ENCODE measurements at places on chromosomes 11 and 22. TPM values are rescaled to one million over a fixed set of nuclear protein-coding genes. Genes with fewer than 3 reads are reported as not detected.

Gene GGTLC3
- total RNA-seq = not detected

DNA sequence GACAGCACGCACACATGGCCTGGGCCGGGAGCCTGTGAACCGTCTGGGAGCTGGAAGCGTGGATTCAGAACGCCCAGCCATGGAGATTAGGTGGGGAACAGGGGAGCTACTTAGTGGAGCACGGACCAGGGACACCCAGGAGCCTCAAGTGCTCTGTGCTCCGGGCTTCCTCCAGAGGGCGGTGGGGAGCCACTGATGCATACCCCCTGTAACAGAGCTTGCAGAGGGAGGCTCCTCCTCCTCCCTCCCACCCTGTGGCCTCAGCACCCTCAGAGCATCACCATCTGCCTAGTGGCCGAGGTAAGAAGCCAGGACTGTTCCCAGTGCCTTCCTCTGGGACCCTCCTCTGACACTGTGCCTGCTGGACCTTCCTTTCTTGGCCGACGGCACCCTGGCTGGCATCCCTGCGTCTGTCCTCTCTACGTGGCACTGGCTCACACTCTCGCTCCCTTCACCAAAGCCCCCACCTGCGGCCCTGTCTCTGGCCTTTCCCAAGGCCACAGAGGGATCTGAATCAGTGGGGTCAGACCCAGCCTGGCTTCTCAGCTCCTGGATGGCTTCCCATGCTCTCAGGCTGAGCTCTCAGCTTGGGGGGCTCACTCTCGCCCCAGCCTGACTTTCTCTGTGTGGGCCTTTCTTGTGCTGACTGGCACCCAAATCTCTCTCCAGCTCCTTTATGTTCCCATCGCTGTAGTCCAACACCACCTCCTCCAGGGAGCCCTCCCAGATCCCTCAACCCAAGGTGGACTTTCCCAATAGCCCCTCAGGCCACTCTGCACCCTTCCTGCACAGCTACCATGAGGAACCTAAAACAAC lies 780.9 kb downstream of the BRD1 start:
- DNase-seq = peak; percentile 73

DNA sequence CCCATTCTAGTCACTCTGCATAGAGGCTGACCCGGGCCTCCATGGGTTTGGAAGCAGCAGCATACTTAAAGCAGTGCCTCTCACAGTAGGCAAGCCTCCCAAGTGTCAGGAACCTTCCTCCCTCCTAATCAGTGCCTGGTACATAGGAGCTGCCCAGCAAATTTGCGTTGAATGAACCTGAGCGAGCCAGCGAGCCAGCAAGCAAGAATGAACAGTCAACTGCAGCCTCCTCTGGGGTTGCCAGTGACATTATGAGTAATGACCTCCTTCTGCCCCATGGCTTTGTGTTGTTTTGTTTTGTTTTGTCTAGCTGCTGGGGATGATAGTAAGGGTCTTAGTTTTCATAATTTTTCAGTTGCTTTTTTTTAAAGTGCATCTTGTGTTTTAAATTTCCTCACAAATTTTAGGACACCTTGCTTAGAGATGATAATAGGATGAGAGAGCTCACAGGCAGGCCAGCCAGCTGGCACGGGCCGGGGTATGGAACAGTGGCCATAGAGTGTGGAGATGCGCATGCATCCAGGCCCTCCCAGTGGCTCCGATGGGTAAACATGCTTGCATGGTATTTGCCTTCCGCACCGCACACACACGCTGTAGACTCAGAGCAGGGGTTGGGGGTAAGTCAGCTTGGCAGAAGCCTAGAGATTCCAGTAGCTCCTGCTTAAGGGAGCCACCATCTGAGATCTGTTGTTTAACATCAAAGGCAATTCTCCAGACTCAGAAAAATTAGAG lies 36.1 kb downstream of the TTC12 start:
- DNase-seq = no peak

DNA sequence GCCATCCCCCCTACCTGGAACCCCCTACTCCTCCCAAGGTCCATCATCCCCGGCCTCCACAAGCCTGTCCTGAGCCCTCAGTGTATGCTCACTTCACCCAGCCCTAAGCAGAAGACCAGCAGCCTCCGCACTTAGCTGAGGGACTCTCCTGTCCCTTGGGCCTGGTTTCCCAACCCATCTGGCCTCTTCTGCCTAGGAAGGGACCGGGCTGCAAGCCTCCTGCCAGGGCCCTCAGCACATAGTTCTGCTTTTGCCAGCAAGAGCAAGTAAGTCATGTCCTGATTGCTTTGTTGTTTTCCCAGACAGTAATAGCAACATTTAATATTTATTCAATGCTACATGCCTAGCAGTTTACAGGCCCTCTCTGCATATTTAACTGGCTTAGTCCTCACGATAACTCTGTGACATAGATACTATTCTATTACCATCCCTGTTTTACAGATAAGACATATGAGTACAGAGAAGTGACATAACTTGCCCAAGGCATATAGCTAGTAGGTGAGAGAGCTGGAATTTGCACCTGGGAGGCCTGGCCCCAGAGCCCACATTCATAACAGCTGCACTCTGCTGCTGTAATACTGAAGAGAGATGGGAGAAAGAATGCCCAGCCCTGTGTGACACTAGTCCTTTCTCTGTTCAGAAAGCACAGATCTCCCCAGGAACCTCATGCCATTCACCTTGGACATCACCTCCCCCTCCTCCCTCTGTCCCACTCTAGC lies 139.2 kb downstream of the PARVA start:
- DNase-seq = no peak

- DNase-seq = no peak
Measured at GRCh38 chr22:47333625-47334024, 571.2 kb downstream of the TBC1D22A start.

Gene UPK3A
- not detected for total RNA-seq

- DNase-seq = no peak
Measured at GRCh38 chr11:61637277-61637676, 42.9 kb upstream of the DAGLA start.

- no peak for DNase-seq
Measured at GRCh38 chr11:125343086-125343717, 152.9 kb downstream of the FEZ1 start.

- no peak for DNase-seq
Measured at GRCh38 chr11:75899806-75900205, 84.8 kb downstream of the UVRAG start.

Gene HPS5
- total RNA-seq = 23.9 TPM

DNA sequence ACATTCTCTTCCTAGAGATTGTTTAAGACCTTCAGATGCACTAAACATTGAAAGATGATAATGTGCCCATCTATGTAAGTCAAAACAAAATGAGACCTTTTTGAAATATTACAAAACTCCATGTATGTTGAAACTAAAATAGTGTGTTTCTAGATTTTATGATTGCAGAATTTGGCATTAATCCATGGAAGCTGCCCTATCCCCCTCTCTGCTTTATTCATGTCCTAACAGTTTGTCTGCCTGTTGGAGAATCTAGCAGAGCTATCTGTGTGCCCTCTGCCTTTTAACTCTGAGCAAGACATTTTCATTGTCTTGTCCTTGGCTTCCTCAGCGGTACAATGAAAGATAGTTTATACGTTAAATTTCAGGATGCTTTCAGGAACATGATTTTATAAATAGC lies 105.5 kb downstream of the FAT3 start:
- no peak for DNase-seq

- DNase-seq = no peak
Measured at GRCh38 chr11:94832604-94833235, 64.6 kb downstream of the AMOTL1 start.

Gene OR5B21
- not detected for total RNA-seq

Gene RASD2
- not detected for total RNA-seq

DNA sequence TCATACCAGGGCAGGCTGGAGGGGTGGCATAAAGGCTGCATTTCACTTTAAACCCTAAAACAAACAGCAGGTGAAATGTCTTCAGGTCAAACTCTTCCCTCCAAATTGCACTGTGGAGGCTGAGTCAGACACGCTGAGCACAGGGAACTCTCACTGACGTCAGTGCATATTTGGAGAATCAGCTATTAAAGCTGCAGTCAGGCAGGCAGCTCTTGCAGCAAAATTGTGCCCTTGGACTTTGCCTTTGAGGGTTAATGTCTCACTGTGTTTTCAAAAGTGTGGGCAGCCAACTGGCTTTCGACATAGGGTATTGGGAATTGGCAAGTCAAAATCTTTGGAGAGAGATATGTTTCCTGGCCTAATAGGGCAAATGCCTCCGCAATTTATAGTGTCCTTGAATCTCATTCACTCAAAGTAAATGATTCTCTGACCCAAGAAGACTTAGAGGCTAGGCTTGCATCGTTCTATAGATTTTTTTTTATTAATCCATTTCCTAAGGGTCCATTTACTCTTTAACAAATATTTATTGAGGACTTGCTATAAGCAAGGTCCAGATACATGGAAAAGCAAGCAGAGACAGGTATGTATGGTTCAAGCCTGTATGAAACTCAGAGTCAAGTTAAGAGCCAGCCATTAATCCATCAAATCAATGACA lies 27.7 kb upstream of the SMCO4 start:
- DNase-seq = no peak

GRCh38 chr22:21761086-21761485 lies 25.5 kb upstream of the YPEL1 start:
- DNase-seq = no peak

Gene KDM4E
- total RNA-seq = not detected

Gene PYGM
- 1.2 TPM for total RNA-seq

DNA sequence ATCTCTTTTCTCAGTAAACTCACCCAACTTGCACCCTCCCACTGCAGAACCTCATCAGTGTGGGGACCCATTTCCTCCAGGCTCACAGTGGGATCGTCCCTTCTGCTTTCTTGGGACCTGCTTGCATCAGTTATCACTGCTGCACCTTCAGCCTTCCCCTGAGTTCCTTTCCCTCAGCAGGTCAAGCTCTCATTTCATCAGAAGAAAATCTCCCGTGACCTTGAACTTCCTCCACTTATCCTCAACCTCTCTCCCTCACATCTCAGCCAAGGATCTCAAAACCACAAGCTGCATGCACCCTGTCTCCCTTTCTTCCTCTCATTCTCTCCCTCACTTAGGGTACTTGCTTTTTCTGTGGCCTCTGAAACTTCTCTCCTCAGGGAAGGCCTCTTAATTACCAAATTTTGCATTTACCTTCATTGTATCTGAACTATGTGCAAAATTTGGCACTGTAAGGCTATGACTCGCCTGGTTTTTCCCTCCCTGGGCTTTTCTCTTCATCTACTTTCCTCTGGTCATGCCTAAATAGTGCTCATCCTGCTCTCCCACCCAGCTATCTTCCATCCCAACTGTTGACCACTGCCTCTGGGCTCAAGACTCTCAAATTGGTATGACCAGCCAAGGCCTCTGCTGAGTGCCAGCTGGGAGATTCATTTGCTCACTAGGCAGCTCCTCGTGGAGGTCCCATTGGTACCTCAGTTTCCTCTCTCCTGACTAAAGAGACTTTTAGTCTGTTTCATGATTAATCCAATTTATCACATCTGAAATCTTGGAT lies 2.7 kb upstream of the RCE1 start:
- DNase-seq = no peak

GRCh38 chr11:123480290-123480815 lies 50.3 kb downstream of the GRAMD1B start:
- DNase-seq = no peak

Gene TMPRSS5
- 8.6 TPM for total RNA-seq

Gene TNNT3
- total RNA-seq = not detected

Gene EIF4ENIF1
- total RNA-seq = 48.1 TPM

DNA sequence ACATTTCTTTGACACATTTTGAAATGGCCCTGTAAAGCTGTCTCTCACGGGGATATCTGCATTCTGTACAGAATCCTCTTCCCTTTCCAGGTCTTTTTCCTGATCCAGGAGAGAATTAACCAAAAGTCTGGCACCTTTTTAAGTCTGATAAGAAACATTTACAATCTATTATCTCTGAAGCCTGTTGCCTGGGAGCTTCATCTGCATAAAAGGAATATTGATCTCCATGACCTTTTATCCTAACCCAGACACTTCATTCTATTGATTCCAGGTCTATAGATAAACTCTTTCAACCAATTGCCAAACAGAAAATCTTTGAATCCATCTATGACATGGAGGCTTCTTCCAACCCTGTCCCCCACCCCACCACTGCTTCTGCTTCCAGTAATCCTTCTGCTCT lies 33.7 kb upstream of the EI24 start:
- DNase-seq = no peak

Gene OR8G5
- total RNA-seq = not detected

Gene SERPING1
- 31.7 TPM for total RNA-seq

Gene SLC22A25
- not detected for total RNA-seq
